Activated CD8-positive, alpha-beta memory T cell treated with anti-CD3 and anti-CD28 coated beads for 1 hour (primary cell): ENCODE measurements at places on chromosomes 7 and 10.

GRCh38 chr10:88090568-88091214 is 227.3 kb downstream of the PTEN start:
- no peak for DNase-seq

DNA sequence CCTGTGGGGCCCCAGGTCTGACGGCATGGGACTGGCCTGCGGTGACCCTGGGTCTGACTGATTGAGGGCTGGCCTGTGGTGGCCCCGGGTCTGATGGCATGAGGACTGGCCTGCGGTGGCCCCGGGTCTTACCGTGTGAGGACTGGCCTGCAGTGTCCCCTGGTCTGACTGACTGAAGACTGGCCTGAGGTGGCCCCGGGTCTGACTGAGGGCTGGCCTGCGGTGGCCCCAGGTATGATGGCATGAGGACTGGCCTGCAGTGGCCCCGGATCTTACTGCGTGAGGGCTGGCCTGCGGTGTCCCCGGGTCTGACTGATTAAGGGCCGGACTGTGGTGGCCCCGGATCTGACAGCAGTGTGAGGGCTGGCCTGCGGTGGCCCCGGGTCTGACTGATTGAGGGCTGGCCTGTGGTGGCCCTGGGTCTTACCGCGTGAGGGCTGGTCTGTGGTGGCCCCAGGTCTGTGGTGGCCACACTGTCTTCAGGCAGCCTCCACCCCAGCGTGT is 10.9 kb downstream of the JAKMIP3 start:
- DNase-seq, result no peak

GRCh38 chr7:91293136-91293535 is 28.9 kb downstream of the FZD1 start:
- DNase-seq, result no peak

- DNase-seq, result no peak
These were observed 26.5 kb upstream of the WNT16 start for GRCh38 chr7:121302214-121302745.

GRCh38 chr7:29921404-29922010 is 68.1 kb downstream of the SCRN1 start:
- DNase-seq, result no peak

- DNase-seq, result no peak
These were observed 8.3 kb upstream of the ARHGAP12 start for GRCh38 chr10:31936933-31937332.

DNA sequence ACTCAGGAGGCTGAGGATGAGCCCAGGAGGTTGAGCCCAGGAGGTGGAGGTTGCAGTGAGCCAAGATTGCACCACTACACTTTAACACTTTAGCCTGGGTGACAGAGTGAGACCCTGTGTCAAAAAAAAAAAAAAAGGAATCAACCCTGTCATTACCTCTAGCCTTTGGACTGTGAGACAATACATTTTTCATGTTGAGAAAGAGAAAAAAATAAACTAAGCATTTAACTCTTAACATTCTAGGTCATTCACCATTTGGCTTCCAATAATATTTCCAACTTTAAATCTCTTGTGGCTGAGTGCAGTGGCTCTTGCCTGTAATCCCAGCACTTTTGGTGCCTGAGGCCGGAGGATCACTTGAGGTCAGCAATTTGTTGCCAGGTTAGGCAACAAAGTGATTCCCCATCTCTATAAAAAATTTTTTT is 41.9 kb upstream of the TPST1 start:
- DNase-seq, result no peak

DNA sequence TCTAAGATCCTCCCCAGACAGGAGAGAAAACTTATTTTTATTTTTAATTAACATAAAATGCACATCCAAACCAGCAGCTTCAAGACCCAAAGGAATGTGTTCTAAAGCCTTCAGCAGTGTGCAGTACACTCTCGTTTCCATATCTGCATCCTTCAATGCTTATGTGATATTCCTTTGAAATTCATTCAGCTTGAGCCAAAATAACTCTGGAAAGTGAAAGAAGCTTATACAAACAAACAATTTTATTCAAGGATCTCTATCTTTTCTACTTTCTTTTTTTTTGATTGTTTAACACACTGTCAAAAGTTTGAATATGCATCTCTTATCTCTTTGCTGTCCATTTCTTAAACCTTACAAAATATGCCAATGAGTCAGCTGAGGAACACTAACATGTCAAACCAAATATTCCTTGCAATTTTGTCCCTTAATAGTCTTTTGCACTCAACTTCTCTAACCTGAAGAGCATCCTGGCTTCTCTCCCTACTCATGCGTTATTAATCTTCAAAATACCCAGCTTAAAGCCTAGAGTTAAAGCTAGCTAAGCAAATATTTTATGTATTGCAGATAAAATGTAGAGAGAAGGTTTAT is 124.3 kb downstream of the THSD7A start:
- DNase-seq, result no peak

DNA sequence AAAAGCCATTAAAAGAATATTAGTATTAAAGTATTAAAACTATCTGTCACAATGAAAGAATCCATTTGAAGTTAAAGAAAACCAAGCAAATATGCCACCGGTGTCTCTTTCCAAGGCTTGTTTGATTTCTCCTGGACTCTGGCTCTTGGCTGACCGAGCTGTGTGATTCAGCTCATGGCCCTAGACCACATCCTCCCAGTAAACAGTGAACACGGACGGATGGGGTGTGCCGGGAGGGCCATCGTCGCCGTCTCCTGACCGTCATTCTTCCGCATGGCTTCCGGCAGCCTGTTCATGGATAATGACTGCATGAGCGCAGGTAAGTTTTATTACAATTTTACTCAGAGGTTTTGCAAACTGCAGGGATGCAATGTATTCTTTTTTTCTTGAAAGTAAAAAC is 218.5 kb downstream of the DNAJB6 start:
- DNase-seq, result no peak
